Epithelial cell of umbilical artery (primary cell): ENCODE measurements at places on chromosomes 1 and 21. TPM values are rescaled to one million over a fixed set of nuclear protein-coding genes. Genes with fewer than 3 reads are reported as not detected.

KISS1 gene
- 0.65 and 1.1 TPM in 2 replicates for total RNA-seq

DNASE2B gene
- total RNA-seq, result not detected in 2 replicates

CLDN19 gene
- not detected in 2 replicates for total RNA-seq

NCSTN gene
- total RNA-seq, result 82.8 and 93.3 TPM in 2 replicates

KCNE1 gene
- total RNA-seq, result 0.15 TPM in 1 of 2 replicates, not detected in the other
